Stomach (tissue), 19 donors: ENCODE measurements at places on chromosomes 7 and 10. TPM values are rescaled to one million over a fixed set of nuclear protein-coding genes. Genes with fewer than 3 reads are reported as not detected.

The RBP4 gene
- 0.58 TPM for total RNA-seq

The NUPR2 gene
- not detected for total RNA-seq

The BLNK gene
- 13.8 TPM for total RNA-seq

The LEP gene
- total RNA-seq = not detected

The STAG3 gene
- not detected for total RNA-seq
